Hepatocyte (in vitro differentiated cells): ENCODE measurements at places on chromosomes 11 and 22.
A peak's percentile ranks its signal among the peaks of the same experiment; 100 is the strongest.

DNA sequence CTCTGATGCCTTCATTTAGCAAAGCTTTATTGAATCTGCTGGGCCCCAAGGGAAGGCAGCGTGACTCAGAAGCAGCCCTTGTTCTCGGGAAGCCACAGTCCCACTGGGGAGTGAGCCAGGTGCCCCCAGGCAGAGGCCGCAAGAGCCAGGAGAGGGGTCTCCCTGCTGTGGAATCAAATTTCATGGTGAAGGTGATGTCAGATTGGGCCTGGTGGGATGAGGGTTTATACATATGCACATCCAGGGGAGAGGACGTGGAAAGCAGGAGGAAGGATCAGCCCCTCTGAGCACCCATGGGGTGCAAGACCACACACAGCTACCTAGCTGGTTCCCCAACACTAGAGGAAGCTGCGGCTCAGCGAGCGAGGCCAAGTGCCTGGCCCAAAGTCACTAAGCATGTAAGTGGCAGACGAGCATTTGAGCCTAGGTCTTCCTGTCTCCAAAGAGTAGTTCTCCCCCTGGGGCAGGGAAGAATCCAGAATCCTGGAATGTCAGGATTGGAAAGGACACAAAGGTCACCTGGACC lies 2.0 kb downstream of the SYNGR1 start:
- no peak for DNase-seq

- no peak for DNase-seq
Observed at GRCh38 chr11:70140711-70141485, 62.2 kb upstream of the FADD start.

GRCh38 chr22:37427135-37427710 lies at the start of gene ELFN2:
TSS of gene ELFN2 (minus strand) at chr22:37427479. CDS start at chr22:37375534, 51,945 bp downstream.
- DNase-seq = peak; percentile 51

DNA sequence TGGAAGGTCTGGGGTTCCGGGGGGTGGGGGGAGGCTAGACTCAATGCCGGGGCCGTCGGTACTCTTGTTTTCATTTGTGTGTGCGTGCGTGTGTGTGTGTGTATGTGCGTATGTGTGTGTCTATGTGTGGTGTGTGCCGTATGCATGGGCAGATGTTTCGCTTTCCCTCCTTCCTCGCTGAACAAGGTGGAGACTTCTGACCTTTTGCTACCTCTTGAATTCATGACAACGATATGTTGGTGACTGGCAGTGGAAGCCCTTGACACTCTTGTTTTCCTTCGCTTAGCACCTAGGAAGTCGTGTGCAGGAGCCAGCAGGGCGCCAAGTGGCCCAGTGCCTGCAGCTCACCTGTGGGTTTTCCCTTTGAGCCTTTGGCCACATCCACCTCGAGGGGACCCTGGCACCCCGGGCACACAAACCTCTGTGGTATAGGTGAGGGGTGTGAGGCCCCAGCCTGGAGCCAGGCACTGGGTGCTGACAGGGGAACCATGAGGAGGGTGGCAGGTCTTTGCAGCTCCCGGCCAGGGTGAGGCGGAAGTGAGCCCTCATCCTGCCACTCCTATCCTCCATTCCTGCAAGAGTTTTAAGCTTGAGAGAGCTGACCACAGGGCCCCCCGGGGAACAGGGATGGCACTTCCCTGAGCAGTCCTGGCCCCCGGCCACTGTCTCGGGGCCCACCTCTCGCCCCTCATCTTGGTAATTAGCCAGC lies 19.3 kb upstream of the TMEM191C start:
- no peak for DNase-seq
